ENCODE measurements at places on chromosomes 5 and 9.

GRCh38 chr9:108443741-108444140 lies 412.0 kb downstream of the ACTL7B start:
- DNase-seq = no peak

- no peak for DNase-seq
These were observed 123.7 kb upstream of the ANKH start for GRCh38 chr5:14995229-14995628.

DNA sequence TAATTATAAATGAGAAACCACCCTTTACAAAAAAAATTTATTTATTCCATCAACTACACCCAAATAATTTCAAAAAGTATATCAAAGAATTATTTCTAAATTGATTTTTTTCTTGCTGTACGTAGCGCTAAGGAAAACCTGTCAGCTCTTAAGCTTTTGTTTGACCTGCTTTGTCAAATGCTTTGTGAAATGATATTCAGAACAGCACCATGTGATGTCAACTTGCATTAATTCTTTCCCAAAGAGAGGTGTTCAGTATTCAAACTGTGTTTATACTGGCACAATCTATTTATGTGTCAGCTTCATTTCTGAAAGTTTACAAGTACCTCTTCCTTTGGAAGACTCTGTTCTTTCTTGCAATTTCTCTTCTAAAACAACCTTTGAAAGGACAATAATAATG lies 12.0 kb upstream of the ARSB start:
- DNase-seq = no peak

- DNase-seq = peak; percentile 57
These were observed 12.6 kb downstream of the LMX1B start for GRCh38 chr9:126626127-126626925.

DNA sequence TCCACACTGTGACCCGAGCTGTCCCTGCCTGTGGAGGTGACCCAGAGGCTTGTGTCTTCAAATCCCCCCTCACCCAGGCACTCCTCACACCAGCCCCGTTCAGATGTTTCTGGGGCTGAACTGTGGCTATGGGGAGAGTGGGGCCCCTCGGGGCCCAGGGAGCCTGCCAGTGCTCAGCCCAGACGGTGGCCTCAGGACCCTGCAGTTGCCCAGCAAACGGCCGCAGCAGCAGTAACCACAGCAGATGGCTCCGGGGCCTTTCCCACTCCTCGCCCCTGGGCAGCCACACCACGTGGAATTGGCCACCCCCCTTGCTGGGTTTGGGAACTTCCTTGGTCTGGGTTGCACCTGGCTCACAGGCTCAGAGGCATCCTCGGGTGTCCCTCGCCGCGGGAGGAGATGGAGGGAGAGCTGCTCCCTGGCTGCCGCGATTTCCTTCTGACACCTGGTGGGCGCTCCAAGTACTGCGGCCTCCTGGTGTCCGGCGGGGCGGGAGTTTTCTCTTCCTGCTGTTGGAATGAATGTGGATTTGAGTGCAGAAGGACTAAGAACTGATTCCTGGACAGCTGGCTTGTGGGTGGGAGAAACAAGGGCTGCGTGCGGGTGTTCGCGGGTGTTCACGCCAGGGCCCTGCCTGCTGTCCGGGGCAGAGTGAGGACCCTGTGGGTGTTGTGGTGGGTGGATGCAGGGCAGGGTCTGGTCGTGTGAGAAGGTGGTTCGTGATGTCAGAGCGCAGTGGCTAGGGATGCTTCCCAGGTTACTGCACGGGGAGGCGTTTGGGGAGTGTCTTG lies 97.5 kb downstream of the COL5A1 start:
- no peak for DNase-seq

GRCh38 chr5:167671176-167671575 lies 620.3 kb upstream of the WWC1 start:
- DNase-seq = no peak

GRCh38 chr9:32292611-32293010 lies 91.8 kb upstream of the ACO1 start:
- DNase-seq = no peak

DNA sequence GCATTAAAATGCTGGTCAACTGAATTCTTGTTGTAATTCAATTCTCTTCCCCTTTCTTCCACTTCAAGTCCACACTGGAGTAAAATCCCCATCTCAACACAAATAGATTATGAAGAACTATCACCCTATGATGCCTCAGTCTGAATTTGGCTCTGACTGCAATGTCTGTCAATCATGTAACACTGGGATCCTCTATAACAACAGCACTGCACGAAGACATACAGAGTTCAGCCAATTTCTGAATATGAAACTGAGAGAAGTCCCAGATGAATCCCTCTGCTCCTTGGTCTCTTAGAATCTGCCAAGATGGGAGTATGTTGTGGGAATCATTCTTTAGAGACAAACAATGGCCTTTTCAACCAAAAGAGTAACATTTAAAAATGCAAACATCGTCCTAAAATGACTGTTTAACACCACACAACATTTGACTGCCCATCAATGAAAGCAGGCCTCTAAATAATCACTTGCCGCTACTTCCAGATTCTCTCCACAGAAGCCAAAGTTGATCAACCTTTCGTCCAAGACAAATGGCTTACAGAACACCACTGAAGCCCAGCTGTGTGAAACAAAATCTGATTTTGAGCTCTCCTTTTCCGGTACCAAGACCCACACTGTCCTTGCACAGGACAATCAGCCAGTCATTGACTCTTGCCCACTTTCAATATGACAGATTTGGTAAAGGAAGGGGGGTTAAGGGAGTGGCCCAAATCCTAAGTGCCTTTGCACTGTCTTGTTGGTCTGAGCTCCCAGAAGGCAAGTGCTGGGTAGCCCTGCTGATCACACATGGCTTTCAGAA lies 258.0 kb downstream of the EBF1 start:
- DNase-seq = no peak

GRCh38 chr9:84667571-84668195 lies 1.8 kb upstream of the NTRK2 start:
- DNase-seq = peak; percentile 58

DNA sequence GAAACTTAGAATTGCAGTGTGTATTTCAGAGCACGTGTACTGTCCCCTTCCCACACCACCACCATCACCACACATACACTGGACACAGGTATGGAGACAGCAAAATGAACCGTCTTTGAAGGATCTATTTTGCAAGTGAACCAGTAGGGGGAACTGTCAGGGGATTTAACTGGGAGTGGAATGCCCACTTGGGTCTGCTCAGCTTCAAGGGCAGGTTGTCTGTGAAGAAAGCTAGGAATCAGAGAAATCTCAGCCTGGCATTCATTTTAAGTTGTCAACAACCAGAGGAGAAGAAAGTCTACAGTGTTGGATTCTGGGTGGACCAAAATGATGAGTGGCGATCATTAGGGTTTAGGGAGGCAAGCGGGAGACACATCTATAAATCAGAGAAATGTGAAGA lies 147.0 kb downstream of the DCP2 start:
- DNase-seq = no peak

DNA sequence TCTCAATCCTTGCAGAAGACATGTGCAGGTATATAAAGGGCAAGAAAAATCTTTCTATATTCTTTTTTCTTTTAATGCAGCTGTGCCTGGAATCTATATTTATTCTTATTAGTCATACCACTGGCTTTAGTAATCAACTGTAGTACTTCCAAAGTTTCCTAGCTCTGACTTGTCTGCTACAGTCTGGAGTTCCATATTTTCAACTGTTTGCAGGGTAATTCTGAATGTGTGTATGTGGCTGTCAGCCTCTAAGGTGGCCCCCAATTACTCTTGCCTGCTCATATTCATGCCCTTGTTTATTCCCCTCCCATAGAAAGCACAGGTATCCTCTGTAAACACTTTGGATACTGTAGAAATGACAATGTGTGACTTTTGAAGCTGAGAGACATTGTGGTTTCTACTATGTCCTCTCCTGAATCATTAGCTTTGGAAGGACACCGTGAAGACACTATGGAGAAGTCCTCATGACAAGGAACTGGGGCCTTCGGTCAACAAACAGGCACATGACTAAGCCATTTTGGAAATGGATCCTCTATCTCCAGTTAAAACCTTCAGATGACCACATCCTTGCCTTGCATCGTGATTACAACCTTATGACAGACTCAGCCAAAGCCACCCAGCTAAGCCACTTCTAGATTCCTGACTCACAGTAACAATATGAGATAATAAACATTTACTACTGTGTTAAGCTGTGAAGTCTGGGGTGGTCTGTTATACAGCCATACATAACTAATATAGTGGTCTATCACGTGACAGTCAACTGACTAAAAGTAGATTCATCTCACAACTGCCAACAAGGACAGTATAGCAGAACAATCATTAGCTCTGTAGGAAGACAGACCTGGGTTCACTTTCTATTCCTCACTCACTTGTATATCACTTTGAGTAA lies 49.5 kb upstream of the SUSD1 start:
- no peak for DNase-seq

DNA sequence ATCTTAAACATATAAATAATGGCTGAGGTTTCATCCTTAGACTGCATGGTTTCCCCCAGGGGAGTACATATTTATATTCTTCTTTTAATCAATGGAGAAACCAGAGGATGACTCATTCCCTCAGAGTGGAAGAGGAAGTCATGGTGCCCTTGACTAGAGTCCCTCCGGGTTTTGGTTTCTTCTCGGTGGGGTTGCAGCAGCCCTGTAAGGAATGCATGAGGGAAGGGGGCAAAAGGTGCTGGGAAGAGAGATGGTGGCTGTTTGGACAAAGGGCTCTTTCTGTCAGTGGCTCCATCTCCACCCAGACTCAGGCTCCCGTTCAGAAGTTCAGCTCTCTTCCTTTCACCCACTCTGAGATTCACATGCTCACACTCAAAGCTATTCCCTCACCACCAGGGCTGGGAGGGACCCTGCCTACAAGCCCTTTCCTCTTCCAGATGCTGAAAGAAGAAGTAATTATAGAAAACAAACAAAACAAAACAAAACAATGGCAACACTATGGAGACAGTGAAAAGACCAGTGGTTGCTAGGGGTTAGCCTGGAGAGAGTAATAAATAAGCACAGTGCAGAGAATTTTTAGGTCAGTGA lies 129.8 kb upstream of the IL12B start:
- peak; percentile 19 for DNase-seq

DNA sequence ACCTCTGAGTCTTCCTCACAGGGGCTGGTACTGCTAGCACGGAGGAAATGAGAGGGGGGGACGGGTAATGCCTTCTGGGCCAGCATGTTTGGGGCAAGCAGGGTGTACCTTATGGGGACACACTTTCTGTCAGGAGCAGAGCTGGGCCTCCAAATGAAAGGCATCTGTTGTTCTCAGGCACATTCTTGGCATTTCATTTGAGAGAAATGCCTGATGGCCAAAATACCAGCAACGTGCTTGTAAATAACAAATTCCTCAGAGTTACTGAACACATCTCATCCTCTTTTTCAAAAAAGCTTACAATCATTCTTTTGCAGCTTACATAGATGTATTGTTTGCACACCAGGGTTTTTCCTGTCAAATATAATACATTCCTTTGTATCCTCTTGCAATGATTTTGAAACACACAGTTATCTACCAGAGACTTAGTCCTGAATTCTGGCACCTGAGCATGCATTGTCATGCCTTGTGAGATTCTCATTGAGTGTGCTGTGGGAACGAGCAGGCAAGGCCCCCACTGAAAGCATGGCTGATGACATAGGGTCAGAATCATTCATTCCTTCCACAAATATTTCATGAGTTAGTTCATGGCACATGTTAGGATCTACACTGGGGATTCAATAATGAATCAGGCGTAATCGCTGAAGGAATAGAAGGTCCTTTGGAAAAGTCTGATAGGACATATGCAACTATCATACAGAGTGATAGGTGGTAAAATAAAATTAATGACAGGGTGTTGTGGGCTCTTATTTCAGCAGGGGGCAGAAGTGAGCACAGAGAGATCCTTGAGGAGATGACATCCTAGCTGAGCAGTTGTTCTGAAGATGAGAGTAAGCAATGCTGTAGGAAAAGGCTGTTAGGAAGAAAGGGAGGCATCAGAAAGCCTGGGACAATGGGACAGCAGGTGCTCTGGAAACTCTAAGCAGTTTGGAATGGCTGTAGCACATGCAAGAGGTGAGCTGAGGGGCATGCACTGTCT lies 260.9 kb upstream of the TUT7 start:
- DNase-seq = peak; percentile 27

GRCh38 chr9:105048331-105048730 lies 120.4 kb upstream of the ABCA1 start:
- DNase-seq = no peak

DNA sequence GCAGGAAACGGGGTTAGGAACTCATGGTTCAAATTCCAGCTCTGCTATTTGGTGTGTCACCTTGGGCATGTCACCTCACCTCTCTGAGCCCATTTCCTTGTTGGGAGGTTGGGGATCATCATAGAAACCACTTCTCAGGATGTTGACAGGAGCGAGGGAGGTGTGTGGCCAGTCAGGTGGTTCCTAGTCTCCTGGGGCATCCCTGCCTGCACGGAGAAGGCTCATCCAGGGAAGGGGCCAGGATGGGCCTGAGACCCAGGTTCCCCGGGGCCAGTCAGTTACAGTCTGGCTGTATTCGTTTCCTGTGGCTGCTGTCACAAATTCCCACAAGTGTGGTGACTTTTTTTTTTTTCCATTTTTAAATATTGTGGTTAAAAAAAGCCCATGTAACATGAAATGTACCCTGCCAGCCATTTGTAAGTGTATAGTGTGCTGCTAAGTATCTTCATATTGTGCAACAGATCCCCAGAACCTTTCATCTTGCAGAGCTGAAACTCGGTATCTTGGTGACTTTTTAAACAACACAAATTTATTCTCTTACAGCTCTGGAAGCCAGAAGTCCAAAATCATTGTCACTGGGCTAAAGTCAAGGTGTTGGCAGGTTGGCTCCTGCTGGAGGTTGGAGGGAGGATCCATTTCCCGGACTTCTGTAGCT lies 78.7 kb upstream of the UNC5A start:
- DNase-seq = no peak

DNA sequence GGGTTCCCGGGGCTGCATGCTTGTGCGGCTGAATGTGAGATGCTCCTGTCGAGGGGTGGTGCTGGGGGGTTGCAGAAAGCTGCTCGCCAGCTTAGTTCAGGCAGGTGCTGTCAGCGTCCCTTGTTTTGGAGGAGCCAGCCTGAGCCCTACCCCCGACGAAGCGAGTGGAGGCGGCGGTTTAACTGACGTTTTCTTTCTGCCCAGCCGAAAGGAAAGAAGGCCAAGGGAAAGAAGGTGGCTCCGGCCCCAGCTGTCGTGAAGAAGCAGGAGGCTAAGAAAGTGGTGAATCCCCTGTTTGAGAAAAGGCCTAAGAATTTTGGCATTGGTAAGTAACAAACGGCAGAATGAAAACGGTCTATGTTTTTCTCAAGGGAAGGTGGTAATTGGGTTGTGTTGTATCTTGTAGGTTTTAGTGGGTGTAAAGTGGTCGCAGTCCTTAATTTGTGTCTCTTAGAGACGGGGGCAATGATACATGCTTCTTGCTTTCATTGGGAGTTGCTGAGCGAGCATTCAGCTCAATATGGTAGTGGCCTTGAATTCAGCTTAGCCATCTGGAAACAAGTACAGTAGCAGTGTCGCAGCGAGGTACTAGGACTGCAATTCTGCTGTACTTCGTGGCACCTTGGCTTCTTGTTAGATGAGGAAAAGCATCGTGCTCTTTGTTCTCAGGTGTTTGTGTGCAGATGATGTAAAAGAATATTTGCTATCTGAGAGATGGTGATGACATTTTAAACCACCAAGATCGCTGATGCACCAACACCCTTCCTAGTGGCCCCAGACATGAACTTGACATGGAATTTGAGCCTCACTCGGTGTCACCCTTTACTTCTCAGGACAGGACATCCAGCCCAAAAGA lies 928 bp downstream of the RPL7A start:
- no peak for DNase-seq

- no peak for DNase-seq
These were observed 3.7 kb downstream of the SIL1 start for GRCh38 chr5:139194486-139194885.
